ENCODE measurements at places on chromosomes 7 and 10. TPM values are rescaled to one million over a fixed set of nuclear protein-coding genes. Genes with fewer than 3 reads are reported as not detected.

BTBD16 gene
- total RNA-seq = 4.7 TPM

WNT2 gene
- total RNA-seq = not detected

VGF gene
- 0.39 TPM for total RNA-seq

ZPBP gene
- total RNA-seq = not detected

- DNase-seq = no peak
Measured at GRCh38 chr10:13636776-13637175, 50.0 kb downstream of the PRPF18 start.
